ENCODE measurements at places on chromosomes 4 and X. TPM values are rescaled to one million over a fixed set of nuclear protein-coding genes. Genes with fewer than 3 reads are reported as not detected.

SAP30 gene
- 11.2 TPM for total RNA-seq

OPRPN gene
- total RNA-seq = not detected

CXorf65 gene
- not detected for total RNA-seq

H2BW2 gene
- not detected for total RNA-seq

GPR101 gene
- not detected for total RNA-seq

CFI gene
- total RNA-seq = 79.9 TPM

TMEM47 gene
- 28.3 TPM for total RNA-seq

KCND1 gene
- total RNA-seq = 1.8 TPM

ADH7 gene
- not detected for total RNA-seq

MAGEC3 gene
- total RNA-seq = not detected

CENPE gene
- total RNA-seq = 0.98 TPM

MAGEA10 gene
- total RNA-seq = not detected

DNA sequence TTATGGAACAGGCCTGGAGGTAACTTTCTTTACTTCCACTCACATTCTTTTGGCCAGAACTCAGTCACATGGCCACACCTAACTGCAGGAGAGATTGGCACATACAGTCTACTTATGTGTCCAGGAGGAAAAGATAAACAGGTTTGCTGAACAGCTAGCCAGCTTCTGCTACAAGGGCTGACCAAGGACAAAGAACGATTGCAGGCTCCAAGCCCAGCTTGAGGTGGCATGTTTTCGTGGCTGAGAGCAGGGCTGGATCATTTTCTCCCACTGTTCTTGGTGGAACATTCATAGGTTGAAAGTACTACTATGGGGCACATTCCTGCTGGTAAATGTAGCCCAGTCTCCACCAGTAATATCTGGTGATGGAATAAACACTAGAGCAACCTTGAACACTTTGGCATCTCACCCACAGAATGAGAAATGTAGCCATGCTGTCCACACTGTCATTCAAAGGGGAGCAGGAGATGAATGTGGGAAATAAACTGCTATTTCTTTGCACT lies 28.2 kb downstream of the NHS start:
- no peak overlapping the region for H3K4me3 ChIP-seq
- H3K27me3 ChIP-seq = no peaks in the 10 kb centered on the region
- DNase-seq = no peak
- H3K27ac ChIP-seq = no peak overlapping the region

GRCh38 chr4:95013236-95013635 lies 255.5 kb downstream of the BMPR1B start:
- H3K4me3 ChIP-seq = no peak overlapping the region
- no peaks in the 10 kb centered on the region for H3K36me3 ChIP-seq
- DNase-seq = no peak
- no peak overlapping the region for H3K27ac ChIP-seq
- H3K4me1 ChIP-seq = no peaks in the 10 kb centered on the region

GRCh38 chrX:53073115-53073586 lies 9.0 kb upstream of the TSPYL2 start:
- no peak overlapping the region for H3K4me3 ChIP-seq
- peaks cover 3% of the 10 kb centered on the region for H3K4me1 ChIP-seq
- H3K27ac ChIP-seq = peak overlapping the region; percentile 83
- H3K36me3 ChIP-seq = no peaks in the 10 kb centered on the region

- DNase-seq = no peak
- no peak overlapping the region for H3K27ac ChIP-seq
- no peak overlapping the region for H3K4me3 ChIP-seq
- H3K4me1 ChIP-seq = no peaks in the 10 kb centered on the region
These were observed 21.7 kb upstream of the HGFAC start for GRCh38 chr4:3419836-3420605.

DNA sequence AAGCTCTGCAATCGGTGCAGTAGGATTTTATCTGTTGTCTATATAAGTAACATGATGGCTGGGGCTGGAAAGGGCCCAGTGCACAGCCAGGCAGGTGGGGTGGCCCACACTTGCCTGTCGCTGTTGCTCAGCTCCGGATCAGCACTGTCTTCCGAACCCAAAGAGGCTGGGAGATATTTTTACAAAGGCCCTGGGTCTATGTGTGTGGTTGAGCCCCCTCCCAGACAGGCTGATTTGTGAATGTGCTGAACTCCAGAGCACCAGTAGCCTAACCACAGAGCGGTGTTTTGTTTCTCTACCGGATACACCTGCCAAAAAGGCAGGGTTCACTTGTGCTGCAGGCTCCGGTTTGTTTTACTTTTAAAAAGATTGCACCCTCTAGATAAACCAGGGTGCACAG lies 33.5 kb upstream of the CHRNA9 start:
- no peaks in the 10 kb centered on the region for H3K36me3 ChIP-seq
- no peak overlapping the region for H3K27ac ChIP-seq
- DNase-seq = no peak
- H3K4me3 ChIP-seq = no peak overlapping the region

DNA sequence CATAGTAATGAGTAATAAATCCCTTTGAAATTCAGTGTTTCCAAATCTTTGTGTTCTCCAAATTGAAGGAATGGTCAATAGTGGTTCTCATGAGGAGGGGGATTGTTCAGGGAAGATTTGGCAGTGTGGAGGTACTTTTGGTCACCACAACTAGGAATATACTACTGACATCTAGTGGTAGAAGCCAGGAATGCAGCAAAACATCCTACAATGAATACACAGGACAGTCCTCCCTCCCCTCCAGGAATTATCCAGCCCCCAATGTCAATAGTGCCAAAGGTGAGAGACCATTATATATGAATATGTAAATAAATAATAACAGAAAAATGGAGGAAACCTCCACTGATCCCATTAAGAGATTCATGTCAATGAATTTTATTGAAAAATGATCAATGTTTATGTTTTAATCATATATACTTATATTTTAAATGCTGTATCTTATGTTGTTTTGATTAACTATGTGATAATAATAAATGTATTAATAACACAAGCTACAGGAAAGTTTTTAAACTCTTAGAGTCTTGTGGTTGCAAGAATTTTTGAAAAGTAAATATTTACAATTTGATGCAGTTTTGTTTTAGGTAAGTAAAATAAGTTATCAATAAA lies 14.4 kb upstream of the FAM9A start:
- H3K4me1 ChIP-seq = no peaks in the 10 kb centered on the region
- H3K36me3 ChIP-seq = no peaks in the 10 kb centered on the region
- H3K27ac ChIP-seq = no peak overlapping the region
- H3K27me3 ChIP-seq = no peaks in the 10 kb centered on the region
- H3K4me3 ChIP-seq = no peak overlapping the region
- peak; percentile 16 for DNase-seq

GRCh38 chr4:188701952-188702351 lies 562.7 kb downstream of the TRIML1 start:
- no peaks in the 10 kb centered on the region for H3K4me1 ChIP-seq
- H3K27me3 ChIP-seq = no peaks in the 10 kb centered on the region
- H3K36me3 ChIP-seq = no peaks in the 10 kb centered on the region
- no peak for DNase-seq
- H3K27ac ChIP-seq = no peak overlapping the region
- H3K4me3 ChIP-seq = no peak overlapping the region

GRCh38 chr4:121778991-121779628 lies 14.1 kb upstream of the SMIM43 start:
- no peak for DNase-seq
- no peak overlapping the region for H3K4me3 ChIP-seq
- peaks cover 10% of the 10 kb centered on the region for H3K27me3 ChIP-seq
- no peaks in the 10 kb centered on the region for H3K4me1 ChIP-seq

GRCh38 chr4:42655269-42655637 lies 1.7 kb downstream of the ATP8A1 start:
- H3K27me3 ChIP-seq = no peaks in the 10 kb centered on the region
- H3K36me3 ChIP-seq = no peaks in the 10 kb centered on the region
- H3K4me3 ChIP-seq = peak overlapping the region; percentile 76
- peak overlapping the region; percentile 93 for H3K27ac ChIP-seq
- H3K4me1 ChIP-seq = peaks cover 38% of the 10 kb centered on the region

GRCh38 chrX:72666451-72666850 lies 47.7 kb downstream of the PHKA1 start:
- no peaks in the 10 kb centered on the region for H3K36me3 ChIP-seq
- no peak overlapping the region for H3K4me3 ChIP-seq
- H3K27ac ChIP-seq = no peak overlapping the region
- DNase-seq = no peak

DNA sequence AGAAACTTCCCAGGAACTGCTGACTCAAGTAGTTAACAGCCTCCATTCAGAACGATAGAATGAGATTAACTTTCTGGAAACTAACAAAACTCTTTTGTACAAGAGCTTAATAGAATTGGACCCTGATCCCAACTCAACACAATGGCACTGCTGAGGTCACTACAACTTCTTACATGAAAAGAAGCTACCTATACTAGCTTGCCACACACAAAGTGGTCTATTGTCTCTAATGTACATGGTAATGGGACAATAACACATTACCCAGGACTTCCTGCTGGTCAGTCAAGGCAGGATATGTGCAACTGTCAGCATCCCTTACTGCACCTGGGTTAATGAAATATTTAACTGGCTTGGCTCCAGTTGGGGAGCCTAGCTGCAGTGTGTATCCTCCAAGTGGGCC lies 56.2 kb downstream of the BRCC3 start:
- no peaks in the 10 kb centered on the region for H3K27me3 ChIP-seq
- DNase-seq = no peak
- no peaks in the 10 kb centered on the region for H3K4me1 ChIP-seq
- no peaks in the 10 kb centered on the region for H3K36me3 ChIP-seq
- H3K27ac ChIP-seq = no peak overlapping the region
- H3K4me3 ChIP-seq = no peak overlapping the region

GRCh38 chr4:138647433-138647832 lies 368.1 kb upstream of the NOCT start:
- no peaks in the 10 kb centered on the region for H3K36me3 ChIP-seq
- no peak for DNase-seq
- no peaks in the 10 kb centered on the region for H3K4me1 ChIP-seq
- H3K27ac ChIP-seq = no peak overlapping the region
- no peak overlapping the region for H3K4me3 ChIP-seq

DNA sequence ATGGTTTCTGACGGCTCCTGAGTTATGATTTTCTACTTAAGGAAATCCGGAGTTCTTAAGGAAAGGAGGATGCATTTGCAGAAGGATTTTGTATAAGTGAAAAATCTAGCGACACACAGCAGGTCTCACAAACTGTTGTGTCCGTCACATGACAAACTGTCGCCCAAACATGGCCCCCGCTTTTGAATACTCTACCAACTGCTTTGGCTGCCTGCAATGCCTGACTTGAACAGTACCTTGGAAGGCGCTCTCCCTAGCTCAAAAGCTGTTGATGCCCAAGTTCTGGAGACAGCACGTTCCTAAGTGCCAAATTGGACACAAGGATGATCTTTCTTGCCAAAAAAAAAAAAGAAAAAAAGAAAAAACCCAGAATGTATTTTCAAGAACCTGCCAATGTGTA lies 103.2 kb downstream of the ENPP6 start:
- H3K36me3 ChIP-seq = no peaks in the 10 kb centered on the region
- H3K4me3 ChIP-seq = no peak overlapping the region
- H3K27me3 ChIP-seq = no peaks in the 10 kb centered on the region
- no peak overlapping the region for H3K27ac ChIP-seq
- no peaks in the 10 kb centered on the region for H3K4me1 ChIP-seq

- H3K27me3 ChIP-seq = no peaks in the 10 kb centered on the region
- no peaks in the 10 kb centered on the region for H3K4me1 ChIP-seq
- H3K4me3 ChIP-seq = no peak overlapping the region
- DNase-seq = no peak
These were observed 33.6 kb upstream of the RPL34 start for GRCh38 chr4:108586778-108587177.

Data from adrenal gland (tissue), 19 donors.